ENCODE measurements at places on chromosomes 2 and 18.
A peak's percentile ranks its signal among the peaks of the same experiment; 100 is the strongest.

DNA sequence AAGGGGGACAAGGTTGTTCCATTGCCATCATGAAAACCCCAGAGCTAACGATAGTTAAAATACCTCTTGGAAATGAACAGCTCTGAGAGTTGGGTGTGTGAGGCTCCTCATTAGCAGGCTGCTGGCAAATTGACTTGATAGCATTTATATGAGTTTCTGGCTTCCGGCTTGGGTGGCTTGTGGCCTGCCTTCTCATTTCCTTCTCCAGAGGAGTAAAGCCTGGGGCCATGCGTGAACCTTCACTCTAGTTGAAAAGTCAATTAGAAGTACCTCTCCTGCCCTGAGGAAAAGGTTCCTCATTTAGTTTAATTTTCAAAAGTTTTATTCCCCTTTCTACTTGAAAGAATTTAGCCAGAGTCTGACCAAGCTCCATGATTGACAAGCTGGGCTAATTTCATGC, 67.1 kb downstream of the MGAT5 start:
- DNase-seq: no peak

DNA sequence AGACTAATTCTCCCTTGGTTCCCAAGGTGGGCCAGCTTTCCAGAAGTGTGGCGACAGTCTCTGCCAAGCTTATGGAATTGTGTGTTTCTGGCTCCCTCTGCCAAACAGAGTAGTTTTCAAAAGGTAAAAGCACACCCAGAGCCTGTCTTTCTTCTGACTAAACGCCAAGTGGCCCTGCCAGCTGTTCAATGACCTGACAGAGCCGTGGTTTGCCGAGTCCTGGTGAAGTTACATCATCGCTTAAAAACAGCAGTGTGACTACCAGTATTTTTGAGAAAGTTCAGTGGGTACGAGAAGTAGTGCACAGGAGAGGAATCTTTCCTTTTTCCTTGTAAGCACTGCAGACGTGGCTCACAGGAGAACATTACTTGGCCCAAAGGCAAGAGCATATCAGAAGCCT, 1.9 kb downstream of the PER2 start:
- no peak for DNase-seq

GRCh38 chr2:144358979-144359541, 160.9 kb downstream of the ZEB2 start:
- peak; percentile 77 for DNase-seq

- no peak for DNase-seq
These were observed 116.0 kb upstream of the TMEM18 start for GRCh38 chr2:793236-793635.

- DNase-seq: no peak
These were observed 16.4 kb downstream of the TMEM18 start for GRCh38 chr2:660586-661359.

DNA sequence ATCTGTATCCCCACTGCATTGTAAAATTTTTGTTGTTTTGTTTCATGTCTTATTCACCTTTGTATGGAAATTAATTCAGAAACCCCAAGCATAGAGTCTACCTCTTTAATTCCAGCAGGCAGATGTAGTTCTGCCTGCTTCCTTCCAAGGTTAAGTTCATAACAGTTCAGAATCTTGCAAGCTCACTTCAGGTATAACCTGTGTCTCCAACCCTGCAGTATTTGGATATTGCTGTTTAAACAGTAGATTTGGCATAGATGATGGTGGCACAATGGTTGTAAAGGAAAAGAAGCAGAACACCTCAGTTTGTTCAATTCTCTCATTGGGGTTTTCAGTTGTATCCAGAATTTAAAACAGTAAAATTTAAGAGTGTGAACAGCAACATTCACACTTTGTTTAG, 21.2 kb downstream of the SULT1C2 start:
- no peak for DNase-seq

GRCh38 chr2:44943693-44944101, 2.2 kb downstream of the SIX3 start:
- DNase-seq: no peak

- no peak for DNase-seq
These were observed 291.2 kb upstream of the SLC14A2 start for GRCh38 chr18:45324101-45324494.

- no peak for DNase-seq
These were observed 41.8 kb downstream of the RASGRP3 start for GRCh38 chr2:33518200-33518599.

GRCh38 chr18:57621246-57621604, 411 bp downstream of the NARS1 start:
- DNase-seq: peak; percentile 19

- DNase-seq: no peak
These were observed 185.6 kb downstream of the RNF144A start for GRCh38 chr2:7102826-7103225.

- peak; percentile 53 for DNase-seq
These were observed 225.7 kb upstream of the CCDC150 start for GRCh38 chr2:196413821-196414274.

GRCh38 chr2:240832205-240832727, 12.2 kb upstream of the KIF1A start:
- peak; percentile 91 for DNase-seq

GRCh38 chr18:49094979-49095632, 144.3 kb upstream of the SMAD7 start:
- peak; percentile 27 for DNase-seq

DNA sequence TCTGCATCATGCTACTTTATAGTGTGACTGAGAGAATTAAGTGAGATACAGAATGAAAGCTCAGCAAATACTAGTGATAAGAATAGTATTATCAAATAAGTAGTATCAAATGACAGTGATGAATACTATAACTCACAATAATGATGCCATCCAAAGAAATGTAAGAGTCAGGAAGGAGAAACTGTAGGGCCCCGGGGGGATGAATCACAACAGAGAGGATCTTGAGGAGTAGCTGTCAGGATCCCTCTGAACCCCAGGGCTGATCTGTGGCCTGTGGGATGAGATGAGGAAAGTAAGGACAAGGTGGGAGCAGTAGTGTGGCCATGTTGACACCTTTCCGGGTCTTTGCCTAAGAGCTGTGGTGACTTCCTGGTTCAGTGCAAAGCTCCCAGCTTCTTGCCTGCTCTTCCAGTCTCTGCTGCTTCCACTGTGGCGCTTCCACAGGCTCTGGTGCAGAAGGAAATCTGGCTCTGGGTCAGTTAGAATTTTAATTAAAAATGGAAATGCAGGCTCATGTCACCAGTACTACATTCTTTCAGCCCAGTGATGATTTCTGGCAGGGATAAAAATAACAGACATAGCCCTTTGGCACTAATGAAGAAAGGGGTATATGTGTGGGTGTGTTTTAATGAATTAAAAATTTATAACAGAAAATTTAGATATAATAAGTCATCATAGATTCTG, 166.9 kb downstream of the MYO3B start:
- no peak for DNase-seq

- DNase-seq: no peak
These were observed 73.1 kb downstream of the EIF2AK3 start for GRCh38 chr2:88554189-88554588.

GRCh38 chr2:45699032-45699658, 47.7 kb downstream of the PRKCE start:
- no peak for DNase-seq

DNA sequence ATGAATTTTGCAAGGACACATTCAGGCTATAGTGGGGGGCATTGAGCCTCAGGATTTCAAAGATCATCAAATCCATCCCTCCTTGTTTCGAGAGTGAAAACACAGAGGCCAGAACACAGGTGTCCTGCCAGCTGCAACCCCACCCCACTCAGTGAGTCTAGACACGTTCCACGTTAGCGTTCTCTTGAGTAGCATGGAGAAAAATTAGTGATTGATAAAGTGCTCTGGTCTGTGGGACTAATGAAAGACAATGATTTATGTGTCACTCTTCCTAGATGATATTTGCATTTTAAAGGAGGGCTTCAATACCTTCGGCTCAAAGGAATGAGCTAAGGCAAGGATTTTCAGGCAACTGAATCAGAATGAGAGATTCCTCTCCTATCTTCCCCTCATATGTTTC, 43.8 kb downstream of the SLC4A3 start:
- DNase-seq: no peak

GRCh38 chr2:66530651-66531050, 95.7 kb downstream of the MEIS1 start:
- no peak for DNase-seq

DNA sequence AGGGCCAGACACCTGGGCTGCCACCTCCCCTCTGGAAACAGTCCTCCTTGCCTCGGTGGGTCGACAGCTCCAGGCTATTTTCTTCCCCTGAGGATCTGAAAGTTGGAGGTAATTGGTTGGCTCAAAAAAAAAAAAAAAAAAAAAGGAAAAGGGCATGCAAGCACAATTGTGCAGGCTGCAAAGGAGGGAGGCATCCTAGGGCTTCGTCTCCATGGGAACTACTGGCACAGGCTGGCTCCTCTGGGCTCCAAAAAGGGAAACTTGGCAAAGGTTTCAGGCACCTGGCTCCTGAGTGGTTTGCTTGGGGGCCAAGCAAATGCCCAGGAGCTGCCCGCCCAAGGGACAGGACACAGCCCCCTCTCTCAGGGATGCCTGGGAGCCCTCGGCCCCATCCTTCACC, 1.1 kb upstream of the KCNIP3 start:
- DNase-seq: no peak

DNA sequence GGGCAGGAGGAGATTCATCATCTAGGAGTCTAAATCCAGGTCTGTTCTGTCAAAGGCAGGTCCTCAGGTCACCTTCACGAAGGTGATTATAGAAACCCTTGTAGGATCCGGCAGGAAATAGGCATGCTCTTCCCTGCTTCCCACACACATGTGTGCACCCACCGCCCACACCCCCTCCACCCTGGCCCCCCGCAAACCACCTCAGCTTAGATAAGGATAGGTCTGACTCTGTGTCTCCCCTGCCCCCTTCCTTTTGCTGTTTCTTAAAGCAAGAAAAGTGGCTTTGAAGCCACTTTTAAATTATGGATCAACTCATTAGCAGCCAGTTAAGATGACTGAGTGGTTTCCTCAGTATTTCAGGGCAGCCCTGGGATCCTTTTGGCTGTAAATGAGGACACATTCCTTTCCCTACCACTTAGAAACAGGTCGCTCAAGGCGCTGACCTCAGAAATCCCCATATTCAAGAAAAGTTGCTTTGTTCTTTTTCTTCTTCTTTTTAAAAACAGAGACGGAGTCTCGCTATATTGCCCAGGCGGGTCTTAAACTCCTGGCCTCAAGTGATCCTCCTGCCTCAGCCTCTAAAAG, 14.5 kb upstream of the CIB4 start:
- DNase-seq: no peak

GRCh38 chr2:126890136-126890510, 8.6 kb upstream of the TEX51 start:
- DNase-seq: no peak

DNA sequence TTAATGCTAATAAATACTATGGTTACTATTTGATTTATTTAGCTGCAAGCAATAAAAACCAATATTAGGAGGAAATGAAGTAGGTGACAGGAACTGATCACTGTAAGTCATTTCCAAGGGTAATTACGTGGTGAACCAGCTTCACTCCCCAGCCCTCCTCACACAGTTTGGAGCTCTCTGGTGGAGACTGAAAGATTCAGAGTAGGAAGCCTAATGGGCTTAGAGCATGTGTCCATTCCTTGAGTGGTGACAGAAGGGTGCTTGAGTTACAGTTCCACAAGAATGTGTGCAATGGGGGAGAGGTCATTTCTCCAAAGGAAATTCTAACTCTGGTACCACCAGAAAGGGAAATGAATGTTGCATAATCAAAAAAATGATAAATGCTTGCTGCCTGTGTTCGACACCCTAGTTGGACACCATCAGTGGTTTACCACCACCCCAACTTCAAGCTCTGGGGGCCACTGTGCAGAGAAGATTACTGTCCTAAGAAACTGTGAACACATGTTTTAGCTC, 285.1 kb upstream of the MMADHC start:
- DNase-seq: no peak

DNA sequence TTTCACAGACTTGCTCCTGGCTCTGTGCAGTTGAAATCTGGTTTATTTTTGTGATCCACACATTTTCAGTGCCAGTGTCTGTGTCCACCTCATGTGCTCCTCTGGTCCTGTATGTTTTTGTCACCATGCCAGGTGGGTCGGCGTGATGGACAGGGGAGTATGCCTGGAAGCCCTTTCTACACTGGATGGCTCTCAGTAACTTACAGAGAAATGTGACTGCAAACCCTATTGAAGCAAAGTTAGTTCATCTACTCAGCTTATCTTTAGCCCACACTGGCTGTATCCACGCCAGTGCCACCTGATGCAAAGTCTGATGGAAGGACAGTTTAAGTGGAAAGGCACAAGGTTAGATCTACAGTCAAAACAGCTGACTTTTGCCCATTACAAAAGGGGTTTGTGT, 4.3 kb downstream of the IMPA2 start:
- DNase-seq: no peak

- DNase-seq: no peak
These were observed 1360.2 kb downstream of the LRP1B start for GRCh38 chr2:140770645-140771044.

DNA sequence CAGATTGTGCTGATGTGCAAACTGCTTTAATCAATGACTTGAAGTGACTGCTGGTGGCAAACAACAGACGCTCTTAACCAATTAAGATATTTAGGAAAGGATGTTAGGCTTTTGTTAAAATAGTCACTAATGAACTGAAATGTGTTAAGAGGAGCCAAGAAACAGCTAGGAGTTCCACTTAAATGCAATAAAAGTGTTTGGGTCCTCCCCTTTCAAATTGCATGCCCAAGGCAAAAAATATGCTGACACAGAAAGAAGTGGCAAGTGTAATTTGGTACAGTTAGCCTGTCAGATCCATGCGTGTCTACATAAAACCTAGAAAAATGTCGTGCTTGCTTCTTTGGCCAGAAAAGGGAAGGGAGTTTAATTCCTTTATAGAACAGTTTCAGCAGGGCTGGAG, 61.9 kb downstream of the XRCC5 start:
- no peak for DNase-seq

DNA sequence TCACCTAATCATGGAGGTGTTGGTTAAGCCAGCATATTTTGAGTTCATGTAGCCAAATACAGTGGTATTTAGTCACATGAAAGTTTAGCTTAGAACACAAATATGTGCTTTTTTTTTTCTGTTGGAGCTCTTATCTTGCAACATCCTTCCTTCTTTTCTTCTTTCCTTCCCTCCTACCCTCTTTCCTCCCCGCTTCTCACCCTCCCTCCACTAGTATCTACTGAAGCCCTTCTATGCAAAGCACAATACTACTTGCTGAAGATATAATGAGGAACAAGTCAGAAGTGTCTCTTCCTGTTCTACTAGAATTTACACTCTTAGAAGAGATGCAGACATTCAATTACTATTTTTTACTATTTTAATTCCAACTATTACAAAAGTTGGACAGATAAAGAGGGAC, 105.0 kb upstream of the ITGA4 start:
- no peak for DNase-seq

DNA sequence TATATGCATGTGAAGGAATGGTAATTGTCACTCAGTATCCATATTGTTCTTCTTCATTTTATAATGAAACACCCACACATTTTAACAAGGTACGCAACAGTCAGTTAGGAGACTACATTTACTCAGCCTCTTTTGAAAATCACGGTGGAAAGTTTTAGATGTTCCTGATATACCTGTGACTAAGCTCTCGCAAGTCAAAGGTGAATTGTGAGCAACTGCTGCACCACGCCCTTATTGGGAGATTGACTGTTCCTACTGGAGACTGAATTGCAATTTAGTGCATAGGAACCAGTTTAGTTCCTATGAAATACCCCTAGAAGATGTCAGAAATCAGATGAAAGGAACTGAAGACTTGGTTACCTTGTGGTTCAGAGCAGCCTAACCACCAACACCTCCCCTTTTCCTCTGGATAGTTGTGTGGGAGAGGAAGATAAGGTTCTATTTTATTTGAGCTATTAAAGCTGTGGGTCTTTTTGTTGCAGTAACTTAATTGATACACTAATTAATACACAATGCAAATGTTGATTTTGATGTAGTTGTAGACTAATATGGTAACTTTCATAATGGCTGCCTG, 1280.5 kb upstream of the CDH2 start:
- DNase-seq: no peak

- no peak for DNase-seq
These were observed 1090.2 kb downstream of the SUCLG1 start for GRCh38 chr2:83368916-83369315.
